Stimulated activated CD4-positive, alpha-beta T cell treated with anti-CD3 and anti-CD28 coated beads, Interleukin-12 subunit alpha, Interleukin-12 subunit beta, amount 100 ng/mL, for 4 hours (primary cell): ENCODE measurements at places on chromosomes 6 and 20.

DNA sequence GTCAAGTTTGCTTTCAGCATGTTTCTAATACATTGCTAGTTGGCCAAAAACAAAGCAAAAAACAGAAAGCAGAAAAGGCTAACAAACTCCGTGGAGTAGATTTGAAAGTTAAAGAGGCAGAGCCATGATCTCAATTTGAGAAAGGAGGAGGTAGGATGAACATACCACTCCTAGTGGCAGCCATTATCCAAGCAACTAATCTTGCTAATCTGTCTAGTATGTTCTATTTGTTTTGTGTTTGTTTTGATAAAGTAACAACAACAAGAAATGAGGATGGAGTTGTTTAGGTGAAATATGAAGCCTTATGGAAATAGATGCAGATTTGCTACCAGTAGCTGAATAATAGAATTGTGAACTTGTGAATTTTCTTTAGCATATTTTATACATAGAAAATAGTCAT, 295.5 kb upstream of the PRDM1 start:
- no peak for DNase-seq

GRCh38 chr6:105757512-105758200, 328.5 kb upstream of the PRDM1 start:
- no peak for DNase-seq

DNA sequence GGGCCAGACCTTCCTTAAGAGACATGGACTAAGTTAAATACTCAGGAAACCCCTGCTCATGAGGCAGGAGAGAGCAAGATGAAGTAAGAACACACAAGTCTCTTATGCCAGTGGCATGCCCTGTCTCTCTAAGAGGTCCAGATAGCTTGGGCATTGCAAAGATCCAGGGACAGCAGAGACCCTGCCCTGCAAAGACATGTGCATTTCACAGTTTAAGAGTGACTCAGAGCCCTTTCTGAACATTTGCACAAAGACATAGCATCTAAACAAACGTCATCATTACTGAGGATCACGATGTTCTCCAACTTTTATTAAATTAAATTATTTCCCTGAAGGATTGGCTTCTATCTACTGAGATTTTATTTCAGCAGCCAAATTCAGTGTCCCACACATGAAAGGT, 230.5 kb upstream of the RIN2 start:
- no peak for DNase-seq

DNA sequence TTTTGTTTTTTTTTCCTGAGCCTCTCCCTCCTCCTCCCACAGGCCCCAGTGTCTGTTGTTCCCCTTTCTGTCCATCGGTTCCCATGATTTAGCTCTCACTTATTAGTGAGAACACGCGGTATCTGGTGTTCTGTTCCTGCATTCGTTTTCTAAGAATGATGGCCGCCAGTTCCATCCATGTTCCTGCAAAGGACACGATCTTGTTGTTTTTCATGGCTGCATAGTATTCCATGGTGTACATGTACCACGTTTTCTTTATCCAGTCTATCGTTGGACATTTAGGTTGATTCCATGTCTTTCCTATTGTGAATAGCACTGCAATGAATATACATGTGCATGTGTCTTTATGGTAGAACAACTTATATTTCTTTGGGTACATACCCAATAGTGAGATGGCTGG, 105.6 kb upstream of the NUP153 start:
- DNase-seq: no peak

DNA sequence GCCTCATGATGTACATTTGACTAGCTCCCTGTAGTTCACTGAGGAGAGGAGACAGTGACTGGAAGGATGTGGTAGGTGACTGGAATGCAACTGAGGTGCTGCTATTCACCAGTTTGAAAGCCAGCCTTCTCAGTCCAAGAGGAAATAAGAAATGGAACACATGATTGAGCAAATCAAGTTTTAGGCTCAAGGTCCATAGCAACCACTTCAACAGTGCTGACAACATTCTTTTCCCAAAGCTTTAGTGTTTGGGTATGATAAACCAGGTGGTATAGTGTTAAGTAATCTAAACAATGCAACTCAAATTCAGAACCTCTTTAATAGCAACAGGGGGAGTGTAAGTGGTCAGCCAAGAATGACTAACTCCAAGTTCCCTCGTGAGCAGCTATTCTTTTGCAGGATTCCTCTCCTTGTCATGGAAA, 9.2 kb downstream of the ZHX3 start:
- no peak for DNase-seq

DNA sequence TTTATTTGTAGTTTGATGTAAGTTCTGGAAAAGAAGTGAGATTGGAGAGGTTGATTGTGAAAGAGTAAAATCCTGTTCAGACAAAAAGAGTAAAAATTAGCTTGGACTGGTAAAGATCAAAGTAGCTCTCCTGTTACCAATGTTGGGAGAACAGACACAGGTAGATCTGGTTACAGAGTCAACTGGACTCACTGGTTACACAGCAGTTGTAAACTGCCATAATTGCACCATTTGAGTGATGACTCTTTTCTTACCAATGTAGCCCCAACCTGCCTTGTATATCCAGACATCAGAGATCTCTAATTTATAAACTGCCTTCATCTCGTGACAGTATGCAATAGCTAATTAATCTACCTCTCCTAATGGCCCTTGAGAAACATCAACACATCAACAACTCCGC, 165.6 kb upstream of the PRSS16 start:
- DNase-seq: no peak

- DNase-seq: no peak
These were observed 131.0 kb downstream of the ID4 start for GRCh38 chr6:19968201-19968600.

DNA sequence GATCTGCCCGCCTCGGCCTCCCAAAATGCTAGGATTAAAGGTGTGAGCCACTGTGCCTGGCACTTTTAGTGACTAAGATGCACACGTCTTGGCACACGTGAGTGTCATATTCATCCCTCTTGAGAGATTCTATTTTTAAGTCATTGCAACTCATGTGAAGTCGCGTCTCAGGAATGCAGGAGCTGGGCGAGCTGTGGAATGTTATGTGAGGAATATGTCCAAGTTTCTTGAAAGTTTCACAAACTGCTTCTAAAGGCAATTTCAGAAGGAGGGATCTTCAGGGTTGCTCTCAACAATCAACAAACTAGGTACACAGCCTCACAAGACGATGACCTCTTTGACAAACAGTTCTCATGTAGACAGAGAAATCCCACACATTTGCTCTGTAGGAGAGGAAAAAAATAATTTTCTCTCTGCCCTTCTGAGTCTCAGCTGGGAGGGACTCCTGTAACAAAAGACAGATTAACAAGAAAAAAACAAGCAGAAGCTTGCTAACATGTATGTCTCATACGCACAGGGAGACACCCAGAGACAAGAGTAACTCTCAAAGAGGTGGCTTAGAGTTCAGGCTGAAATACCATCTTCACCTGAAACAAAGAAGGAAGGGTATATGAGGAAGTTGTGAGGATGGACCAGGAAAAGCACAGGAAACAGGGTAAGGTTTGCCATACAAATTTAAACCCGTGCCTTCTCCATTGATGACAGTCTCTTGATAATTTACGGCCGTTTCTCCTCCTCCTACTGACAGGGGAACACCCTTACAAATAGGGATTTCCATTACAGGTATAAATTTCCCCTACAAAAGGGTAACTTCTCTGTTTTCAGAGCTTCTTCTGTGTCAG, 45.3 kb upstream of the FAM50B start:
- no peak for DNase-seq

- no peak for DNase-seq
These were observed 86.9 kb downstream of the C6orf118 start for GRCh38 chr6:165222315-165223025.

- DNase-seq: peak; percentile 51
These were observed 89.1 kb downstream of the PREX1 start for GRCh38 chr20:48738399-48739304.

DNA sequence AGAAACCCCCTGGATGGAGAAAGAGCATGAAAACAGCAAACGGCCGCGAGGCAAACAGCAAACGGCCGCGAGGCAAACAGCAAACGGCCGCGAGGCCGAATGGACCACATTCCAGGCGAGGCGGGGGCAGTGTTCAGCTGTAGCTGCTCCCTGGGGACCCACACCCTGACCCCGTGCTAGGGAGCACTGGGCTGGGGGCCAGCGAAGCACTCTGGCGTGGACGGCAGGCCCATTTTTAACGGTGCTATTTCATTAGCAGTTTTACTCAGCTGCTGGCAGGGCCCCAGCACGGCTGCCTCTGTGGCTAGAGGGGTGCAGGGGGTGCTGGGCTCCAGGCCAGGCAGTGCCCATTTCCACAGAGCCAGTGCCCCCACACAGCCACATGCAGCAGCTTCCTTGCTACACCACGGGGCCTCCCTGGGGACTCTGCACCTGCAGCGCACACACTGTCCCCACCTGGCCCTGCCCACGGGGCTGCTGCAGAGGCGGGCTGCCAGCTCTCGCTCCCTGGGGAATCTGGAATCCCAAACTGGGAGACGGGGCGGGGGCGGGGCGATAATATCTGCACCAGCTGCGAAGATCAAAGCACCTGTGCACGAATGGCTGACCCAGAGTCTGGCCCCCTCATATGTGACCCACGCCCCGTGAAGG, 35.6 kb upstream of the SLCO4A1 start:
- no peak for DNase-seq
